ENCODE measurements at places on chromosomes 2 and 18. TPM values are rescaled to one million over a fixed set of nuclear protein-coding genes. Genes with fewer than 3 reads are reported as not detected.

The FBLN7 gene
- total RNA-seq, result 2.2 TPM

The HTR2B gene
- total RNA-seq, result 0.22 TPM

The PIKFYVE gene
- total RNA-seq, result 29.6 TPM

The ARHGAP28 gene
- total RNA-seq, result 6.8 TPM

The LONRF2 gene
- total RNA-seq, result 0.41 TPM

DNA sequence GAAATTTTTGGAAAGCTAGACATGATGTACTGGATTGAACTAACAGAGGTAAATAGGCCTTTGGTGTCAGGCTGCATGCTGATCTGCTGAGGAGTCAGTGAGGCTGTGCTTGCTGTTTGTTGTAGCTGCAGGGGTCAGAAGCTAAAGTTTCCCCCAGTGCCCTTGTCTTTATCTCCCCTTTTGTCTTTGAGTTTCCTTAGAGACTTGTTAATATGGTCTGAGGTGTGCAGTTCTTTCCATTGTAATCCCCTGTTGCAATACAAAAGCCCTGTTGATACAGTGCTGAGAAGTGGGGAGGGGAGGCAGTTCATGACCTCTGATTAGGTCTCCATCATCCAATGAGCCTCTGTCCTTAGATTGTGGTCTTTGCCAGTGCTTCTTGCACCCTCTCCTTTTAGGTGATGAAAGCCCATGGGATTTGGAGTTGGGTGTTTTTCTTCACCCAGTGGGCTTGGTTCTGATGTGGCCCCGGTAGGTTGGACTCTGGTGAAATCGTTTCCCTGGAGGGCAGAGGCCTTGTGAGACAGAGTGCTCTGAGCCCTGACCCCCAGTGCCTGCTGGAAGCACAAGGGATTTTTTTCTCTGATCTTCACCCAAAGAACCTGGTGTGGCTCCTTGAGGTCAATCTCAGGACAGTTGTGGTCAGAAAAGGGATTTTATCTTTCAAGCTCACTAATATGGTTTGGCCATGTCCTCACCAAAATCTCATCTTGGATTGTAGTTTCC lies 163.1 kb downstream of the TMEM18 start:
- DNase-seq, result no peak

DNA sequence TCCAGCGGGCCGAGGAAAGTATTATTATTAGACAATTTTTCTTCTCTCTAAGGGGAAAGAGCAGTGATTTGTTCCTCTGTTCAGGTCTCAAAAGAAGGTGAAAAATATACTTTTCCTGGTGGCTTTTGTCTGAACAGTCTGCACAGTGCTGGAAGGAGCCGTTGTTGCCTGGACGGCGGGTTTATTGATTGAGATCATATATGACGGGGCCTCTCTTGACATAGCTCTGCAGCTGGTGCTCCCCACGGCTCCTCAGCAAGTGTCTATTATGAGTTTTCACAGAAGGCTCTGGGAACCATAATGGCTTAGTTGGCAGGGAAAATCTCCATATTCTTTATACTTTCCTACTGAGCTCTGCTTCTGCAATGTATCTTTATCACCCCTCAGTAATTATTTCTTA lies 42.9 kb downstream of the FSHR start:
- DNase-seq, result no peak

DNA sequence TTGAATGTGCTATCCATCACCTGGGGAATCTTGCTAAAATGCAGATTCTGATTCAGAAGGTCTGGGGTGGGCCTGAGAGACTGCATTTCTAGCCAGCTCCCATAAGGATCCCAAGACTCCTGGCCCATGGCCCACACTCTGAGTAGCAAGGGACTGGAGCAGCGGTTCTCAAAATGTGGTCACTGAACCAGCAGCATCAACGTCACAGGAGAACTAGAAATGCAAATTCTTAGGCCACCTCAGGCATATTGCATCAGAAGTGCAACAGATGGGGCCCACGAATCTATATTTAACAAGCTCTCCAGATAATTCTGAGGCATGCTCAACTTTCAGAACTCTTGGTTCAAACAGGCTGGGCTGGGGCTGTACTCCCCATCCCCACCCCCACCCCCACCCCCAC lies 74.6 kb downstream of the DHRS9 start:
- DNase-seq, result no peak

GRCh38 chr18:69402533-69402989 lies 1.9 kb downstream of the DOK6 start:
- no peak for DNase-seq

DNA sequence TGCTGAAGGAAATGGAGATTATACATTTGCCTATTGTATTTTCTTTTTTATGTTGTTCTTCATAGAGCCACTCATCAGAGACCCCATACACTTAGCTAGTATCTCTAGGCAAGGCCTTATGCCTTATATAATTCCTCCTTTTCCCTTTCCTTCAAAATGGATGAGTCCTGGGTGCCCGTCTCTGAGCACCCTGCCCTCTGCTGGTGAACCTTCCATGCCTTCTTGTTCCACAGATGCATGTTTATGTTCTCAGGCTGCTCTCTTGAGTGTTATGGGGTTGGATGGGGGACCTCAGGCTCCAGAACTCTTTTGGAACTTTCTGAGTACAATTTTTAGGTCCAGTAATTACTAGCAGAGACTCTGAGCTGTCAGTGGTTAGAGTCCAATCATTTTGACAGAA lies 368.6 kb upstream of the SPRED2 start:
- no peak for DNase-seq

- DNase-seq, result no peak
These were observed 8.6 kb upstream of the PLEKHM3 start for GRCh38 chr2:208033701-208034502.

Data from mucosa of descending colon (tissue), 3 donors.